ENCODE measurements at places on chromosomes 5 and 9.
A peak's percentile ranks its signal among the peaks of the same experiment; 100 is the strongest.

GRCh38 chr5:67090040-67090439 lies 106.6 kb downstream of the CD180 start:
- H3K27ac ChIP-seq = no peak overlapping the region
- no peaks in the 10 kb centered on the region for H3K36me3 ChIP-seq
- no peaks in the 10 kb centered on the region for H3K27me3 ChIP-seq
- H3K4me1 ChIP-seq = peaks cover under 1% of the 10 kb centered on the region
- no peak for DNase-seq

DNA sequence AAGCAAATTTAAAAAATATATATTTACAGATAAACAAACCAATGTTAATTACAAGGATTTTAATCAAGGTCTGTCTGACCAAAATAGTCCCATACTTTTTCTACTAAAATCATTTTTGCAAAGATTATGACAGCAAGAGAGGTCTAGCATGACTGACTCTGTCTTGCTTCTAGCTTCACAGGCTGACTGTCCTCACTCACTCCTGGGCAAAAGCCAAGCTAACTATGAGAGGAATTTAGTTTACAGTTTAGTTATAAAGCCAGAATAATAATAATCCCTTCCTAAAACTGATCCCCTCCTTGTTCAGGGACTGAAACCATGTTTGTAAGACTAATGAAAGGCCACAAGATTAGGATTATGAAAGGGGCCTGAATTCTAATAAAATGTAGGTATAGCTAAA lies 45.5 kb upstream of the HMGCS1 start:
- DNase-seq = no peak
- H3K4me1 ChIP-seq = no peaks in the 10 kb centered on the region
- no peak overlapping the region for H3K4me3 ChIP-seq
- no peak overlapping the region for H3K27ac ChIP-seq

GRCh38 chr5:3740546-3741373 lies 145.1 kb downstream of the IRX1 start:
- peak overlapping the region; percentile 70 for H3K27ac ChIP-seq
- peak; percentile 48 for DNase-seq
- no peaks in the 10 kb centered on the region for H3K36me3 ChIP-seq
- H3K4me1 ChIP-seq = no peaks in the 10 kb centered on the region

GRCh38 chr9:124813501-124814163 lies 36.7 kb downstream of the OLFML2A start:
- H3K36me3 ChIP-seq = no peaks in the 10 kb centered on the region
- no peak overlapping the region for H3K4me3 ChIP-seq
